Stimulated activated CD8-positive, alpha-beta memory T cell treated with anti-CD3 and anti-CD28 coated beads, Interleukin-12 subunit alpha, Interleukin-12 subunit beta, amount 100 ng/mL, for 4 hours (primary cell): ENCODE measurements at places on chromosomes 7 and 10.

GRCh38 chr10:125151553-125152449 lies 8.6 kb downstream of the CTBP2 start:
- no peak for DNase-seq

DNA sequence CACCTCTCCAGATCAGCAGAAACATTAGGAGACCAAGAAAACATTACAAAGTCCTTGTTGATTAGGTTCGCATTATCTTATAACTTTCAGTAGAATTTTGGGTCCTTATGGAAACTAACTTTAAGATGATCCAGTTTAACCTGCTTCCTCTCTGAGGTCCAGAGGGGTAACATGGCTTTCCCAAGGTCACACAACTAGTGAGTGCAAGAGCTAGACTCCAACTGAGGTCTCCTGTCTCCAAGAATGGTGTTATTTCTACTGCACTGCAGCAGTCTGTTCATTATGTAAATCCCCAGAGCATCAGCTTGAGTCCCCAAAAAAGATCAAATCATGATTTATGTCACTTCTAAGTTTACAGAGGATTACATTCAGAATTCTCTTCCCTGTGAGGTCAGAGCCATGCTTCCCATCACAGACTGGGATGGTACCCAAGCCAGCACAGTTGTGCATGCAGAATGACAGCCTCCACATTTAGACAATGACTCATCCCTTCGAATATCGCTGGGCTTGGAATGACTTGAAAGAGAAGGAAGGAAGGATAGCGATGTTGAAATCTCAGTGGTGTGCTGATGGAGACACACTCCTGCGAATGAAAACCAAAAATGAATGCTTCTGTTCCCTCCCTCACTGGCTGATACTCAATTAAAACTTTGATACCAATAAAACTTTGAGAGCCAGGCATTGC lies 163.1 kb upstream of the PLXNA4 start:
- no peak for DNase-seq

DNA sequence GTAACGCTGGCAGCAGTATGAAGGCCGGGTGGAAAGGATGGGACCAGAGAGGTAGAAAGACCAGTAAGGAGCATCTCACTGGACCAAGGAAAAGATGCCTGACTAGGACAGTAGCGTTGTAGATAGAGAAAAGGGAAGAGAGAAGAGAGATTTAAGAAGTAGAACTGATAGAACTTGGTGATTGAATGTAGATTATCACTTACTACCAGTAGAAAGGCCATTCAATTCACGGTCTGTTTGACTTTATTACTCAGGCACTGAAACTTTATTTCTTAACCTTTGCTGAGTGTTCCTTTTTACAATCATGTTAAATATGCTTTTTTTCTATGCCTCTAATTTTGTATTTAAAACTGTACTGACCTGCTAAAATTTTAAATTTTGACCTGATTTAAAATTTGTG lies 12.2 kb downstream of the MCU start:
- DNase-seq = no peak

GRCh38 chr10:4947039-4947634 lies 16.1 kb upstream of the AKR1C1 start:
- no peak for DNase-seq

DNA sequence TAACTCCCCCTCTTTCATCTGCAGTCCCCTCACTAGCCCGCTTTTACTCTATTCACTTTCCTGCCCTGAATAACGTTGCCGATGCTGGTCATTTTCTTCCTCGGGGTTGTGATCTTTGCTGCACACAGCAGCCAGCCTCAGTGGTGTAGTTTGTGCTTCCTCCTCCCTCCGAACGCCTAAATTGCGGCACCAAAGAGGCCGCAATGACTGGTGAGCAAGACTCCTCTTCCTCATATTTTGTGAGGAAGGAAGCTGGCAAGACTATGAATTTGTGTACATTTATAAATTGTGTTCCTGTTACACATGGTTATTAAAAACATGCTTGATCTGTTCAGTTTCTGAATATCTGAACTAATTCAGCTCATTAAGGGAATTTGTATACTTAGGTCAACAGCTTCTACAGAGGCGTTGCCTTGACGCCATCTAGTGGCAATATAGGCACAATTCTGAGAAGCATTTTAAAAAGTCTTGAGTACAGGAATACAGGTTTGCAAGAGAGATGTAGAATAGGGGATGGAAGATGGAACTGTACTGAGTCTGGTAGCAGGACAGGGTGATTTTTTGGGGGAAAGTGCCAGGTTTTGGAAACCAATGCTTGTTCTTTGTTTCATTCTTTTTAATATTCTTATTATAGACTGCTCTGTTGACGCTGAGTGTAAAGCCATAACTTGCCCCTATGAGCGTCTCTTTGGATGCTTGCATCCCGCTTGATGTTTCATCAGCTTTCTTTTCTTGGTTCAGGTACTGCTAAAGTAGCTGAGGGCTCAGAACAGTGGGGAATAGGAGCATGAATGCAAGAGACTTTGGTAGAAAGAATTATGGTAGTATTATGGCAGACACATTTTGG lies 4.1 kb upstream of the TAS2R5 start:
- no peak for DNase-seq

GRCh38 chr10:29276251-29276850 lies 12.5 kb upstream of the LYZL1 start:
- no peak for DNase-seq

GRCh38 chr7:30253796-30254165 lies 30.6 kb upstream of the ZNRF2 start:
- no peak for DNase-seq

GRCh38 chr7:70113536-70113935 lies 515.3 kb downstream of the AUTS2 start:
- no peak for DNase-seq

DNA sequence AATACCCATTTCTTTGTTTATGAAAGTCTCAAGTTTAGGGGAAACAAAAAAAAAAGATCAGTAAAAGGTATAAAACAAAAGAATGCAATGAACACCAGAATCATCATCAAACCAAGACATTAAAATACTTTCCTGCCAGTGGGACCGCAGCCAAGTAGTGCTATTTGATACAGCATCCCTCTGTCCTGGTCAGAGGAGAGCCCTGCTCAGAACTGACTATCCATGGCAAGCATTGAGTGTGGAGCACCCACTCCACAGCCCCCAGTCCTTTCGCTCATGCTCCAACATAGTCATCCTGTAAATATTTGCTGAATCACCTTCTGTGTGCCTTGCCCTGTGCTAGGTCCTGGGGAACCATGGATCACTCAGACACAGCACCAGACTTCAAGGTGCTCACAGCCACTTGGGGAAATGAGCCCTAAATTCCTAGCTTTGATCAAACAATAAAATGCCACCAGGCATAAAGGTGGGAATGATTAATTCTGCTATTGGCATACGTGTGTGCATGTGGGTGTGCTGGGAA lies 213.6 kb upstream of the TBX20 start:
- DNase-seq = no peak

DNA sequence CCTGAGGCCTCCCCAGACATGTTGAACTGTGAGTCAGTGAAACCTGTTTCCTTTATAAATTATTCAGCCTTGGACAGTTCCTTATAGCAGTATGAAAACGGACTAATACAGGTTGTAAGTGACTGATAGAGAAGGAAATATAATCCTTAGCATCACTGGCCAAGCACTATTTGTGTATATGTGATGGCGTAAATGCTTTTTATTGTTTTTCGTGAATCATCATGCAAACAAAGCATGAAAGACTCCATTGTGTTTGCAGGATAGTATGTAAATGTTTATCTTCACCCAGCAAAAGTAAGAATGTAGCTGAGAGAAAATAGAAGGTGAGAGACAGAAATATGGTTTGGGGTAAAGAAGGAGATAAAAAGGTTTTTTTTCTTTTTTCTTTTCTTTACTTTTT lies 92.5 kb upstream of the LRGUK start:
- DNase-seq = no peak

- no peak for DNase-seq
Measured at GRCh38 chr10:112911206-112911605, 38.8 kb upstream of the TCF7L2 start.

GRCh38 chr7:3914051-3914775 lies 613.2 kb downstream of the SDK1 start:
- DNase-seq = no peak

DNA sequence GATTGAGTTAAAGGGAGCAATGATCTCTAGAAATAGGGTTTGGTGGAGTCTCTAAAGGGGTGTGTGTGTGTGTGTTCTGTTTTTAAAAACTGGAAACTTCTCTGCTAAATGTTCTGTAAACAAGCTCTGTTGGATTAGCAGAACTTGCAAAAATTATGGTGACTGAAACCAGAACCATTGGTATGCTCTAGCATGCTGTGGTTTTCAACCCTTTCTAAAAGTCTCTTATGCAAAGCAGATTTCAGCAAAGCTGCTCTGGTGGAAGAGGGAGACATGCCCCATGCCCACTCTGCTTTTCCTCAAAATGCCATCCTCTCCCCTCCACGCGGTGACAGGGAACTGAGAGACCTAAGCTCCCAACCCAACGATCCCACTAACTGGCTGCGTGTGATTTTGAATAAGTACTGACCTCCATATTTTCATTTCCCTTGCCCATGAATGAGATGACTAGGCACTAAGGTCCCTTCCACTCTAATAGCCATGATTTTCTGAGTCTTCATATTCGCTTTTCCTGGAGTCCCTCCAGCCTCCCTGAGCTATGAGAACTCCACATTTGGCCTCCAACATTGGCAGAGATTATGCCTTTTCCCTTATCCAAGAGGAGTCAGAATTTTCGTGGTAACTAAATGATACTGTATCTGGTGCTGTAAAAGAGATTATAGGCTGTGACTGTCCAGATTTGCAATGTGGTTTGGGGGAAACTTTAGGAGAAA lies 117.3 kb upstream of the PALS2 start:
- no peak for DNase-seq

- DNase-seq = no peak
Measured at GRCh38 chr10:4691301-4691700, 134.7 kb upstream of the AKR1E2 start.
